ENCODE measurements at places on chromosomes 7 and 10.

- DNase-seq = peak; percentile 66
Observed at GRCh38 chr7:77538281-77539212, 1.5 kb downstream of the PTPN12 start.

- DNase-seq = no peak
Observed at GRCh38 chr7:2373124-2373556, 18.5 kb downstream of the EIF3B start.

- DNase-seq = no peak
Observed at GRCh38 chr7:158077934-158078910, 509.4 kb downstream of the PTPRN2 start.

DNA sequence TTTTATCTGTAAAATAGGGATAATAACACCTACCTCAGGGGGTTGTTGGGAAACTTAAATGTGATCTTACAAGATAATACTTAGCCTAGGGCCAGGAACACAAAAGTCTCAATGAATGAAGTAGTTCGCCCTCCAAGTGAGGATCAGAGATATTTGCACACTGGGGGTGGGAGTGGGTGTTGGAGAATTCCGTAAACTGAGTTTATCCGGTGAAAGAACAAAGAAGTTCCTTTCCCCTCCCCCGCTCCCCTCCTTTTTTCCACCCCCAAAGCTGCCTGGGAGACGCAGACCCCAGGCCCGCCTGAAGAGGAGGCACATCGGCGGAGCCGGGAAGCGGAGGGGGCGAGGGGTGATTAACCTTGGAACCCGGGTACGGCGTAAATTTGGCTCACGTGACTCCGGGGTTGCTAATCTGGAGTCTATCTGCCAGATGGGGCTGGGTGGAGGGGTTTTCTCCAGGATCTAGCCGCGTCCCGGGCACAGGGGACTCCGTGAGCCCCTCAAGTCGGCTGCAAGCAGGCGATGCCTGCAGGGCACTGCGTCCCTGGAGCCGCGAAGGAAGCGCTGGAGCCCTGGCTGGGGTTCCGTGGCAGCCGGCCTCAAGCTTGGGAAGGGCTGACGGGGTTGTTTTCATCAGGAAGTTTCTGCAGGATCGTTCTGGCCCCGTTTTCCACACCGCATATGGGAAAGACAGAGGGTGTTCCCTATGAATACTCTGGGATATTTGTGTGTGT lies 1.4 kb upstream of the PODXL start:
- no peak for DNase-seq

DNA sequence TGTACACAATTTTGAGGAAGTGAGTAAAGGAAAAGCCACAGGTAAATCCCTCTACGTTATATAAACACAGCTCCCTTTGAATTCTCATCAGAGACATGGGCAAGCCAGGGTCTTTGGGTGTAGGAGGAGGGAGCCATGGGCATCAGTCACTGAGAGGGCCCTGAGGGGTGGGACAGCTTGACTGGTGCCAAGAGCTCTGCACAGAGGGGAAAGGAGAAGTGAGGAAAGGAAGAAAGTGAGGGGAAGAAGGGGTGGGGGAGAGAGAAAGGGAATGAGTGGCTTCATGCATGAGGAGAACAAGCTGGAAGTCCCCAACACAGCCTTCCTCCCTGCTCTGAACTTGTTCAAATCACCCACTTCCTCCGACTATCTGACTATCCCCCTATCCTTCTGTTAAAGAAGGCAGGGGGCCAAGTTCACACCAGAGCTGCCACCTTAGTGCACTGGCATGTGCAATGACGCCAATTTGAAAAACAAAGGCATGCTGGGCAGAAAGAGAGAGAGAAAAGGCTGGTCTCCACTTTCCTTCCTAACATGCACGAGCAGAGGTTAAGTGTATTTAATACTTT lies 16.4 kb upstream of the RNF148 start:
- no peak for DNase-seq

DNA sequence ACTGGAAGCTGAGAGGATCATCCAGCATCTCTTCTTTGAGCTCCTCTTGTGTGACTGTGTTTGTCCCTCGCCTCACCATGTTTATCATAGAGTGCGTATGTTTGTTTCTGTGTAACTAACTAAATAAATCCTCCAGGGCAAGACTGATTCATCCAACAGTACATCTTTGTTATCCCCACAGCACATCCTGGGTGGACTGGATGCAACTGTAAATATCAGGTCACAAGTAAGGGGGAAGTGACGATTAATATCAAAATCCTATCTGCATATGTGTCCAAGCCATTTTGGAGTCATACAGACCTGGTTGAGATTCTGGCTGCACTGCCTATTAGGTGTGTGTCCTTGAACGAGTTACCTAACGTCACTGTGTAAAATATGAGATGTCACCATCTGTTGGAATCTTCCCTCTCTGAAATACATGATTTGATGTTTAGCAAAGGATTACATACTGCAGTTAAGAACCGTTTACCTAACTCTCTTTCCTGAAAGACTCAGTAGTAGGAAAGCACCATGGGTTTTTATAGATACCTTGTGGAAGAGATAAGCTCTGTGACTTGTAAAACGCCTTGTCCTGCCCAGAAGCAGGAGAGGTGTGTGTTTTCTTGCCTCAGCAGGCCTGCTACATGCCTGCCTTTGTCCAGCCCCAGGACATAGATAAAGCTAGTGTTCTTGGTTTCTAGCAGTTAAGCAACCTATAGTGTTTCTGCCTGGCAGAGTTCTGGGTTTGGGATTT lies 25.8 kb downstream of the WBP1L start:
- peak; percentile 64 for DNase-seq

DNA sequence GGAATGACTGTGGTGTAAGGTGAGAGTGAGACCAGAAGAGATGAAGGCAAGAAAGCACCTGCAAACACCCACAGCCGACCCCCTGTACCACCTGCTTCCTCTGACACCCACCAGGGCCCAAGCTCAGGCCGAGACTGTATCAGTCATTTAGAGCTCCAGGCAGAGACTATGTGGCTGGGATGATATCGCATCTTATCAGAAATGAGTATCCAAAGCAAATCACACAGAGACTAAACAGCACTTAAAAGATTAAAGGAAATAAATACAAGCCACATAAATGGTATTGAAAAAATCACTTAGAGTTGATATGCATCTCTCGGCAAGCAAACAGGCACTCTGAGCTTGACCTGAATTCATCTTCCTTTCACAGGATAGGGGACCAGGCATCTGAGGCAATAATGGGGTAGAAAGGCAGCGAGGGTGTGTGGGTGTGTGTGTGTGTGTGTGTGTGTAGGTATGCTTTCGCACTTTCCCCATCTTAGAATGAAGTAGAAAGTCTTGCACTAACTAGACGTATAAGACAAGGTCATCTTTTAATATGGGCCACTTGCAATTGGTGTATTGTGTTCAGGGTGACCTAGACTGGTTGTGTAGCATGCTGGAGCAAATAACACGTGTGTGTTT lies 665.9 kb downstream of the KCNMA1 start:
- no peak for DNase-seq

DNA sequence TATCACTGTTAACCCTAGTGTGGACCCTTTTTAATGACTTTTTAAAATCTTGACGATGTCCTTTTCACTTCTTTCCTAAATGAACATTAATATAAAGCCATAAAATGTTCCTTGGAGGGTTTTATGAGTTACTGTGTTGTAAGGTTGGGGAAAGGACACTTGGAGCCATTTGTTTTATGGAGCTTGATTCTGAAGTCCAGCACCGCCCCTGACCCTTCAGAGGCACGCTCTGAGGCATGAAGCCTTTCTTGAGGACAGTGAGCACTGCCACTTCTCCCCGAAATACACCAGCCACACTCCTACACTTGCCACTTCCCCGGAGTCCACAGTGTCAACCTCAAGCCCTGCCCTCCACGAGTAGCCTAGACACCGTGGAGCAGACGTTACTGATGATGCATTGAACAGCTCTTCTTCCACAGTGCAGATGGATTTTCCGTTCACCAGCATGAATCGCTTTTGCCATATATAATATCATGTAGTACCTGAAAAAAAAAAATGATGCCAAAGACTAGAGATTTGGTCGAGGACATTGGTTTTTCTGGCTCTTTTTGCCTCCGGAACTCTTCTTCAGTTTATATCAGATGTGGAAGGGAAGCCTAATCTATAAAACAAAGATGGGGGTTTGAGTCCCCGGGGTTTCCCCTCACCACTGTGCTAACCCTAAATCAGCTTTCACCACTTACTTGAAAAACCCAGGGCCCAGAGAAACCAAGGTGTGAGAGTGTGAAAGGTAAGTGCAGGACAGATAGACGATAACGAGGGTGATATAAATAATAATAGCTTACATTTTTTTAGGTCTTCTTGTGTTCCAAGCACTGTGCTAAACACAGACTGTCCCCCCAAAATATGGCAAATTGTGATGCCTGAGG lies 652.6 kb upstream of the GALNT17 start:
- DNase-seq = no peak

- no peak for DNase-seq
Observed at GRCh38 chr7:57327081-57327480, 122.9 kb upstream of the ZNF716 start.

DNA sequence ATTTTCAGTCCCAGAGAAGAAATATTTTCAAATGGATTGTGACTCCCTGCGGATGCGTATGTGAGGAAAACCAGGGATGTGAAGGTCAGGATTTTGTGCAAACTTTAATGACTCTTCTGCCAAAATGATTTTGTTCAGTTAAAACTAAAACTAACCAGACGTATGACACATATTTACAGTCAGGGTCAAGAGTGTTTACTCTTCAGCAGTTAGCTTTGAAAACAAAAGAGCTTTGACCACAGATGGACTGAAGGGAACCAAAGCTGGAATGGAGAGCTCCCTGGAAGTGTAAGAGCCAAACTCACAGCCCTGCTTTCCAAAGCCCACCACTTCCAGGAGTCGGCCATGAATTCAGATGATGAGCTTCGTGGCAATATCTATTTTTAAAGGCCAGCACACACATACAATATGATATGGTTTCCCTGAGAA lies 15.5 kb downstream of the SVIL start:
- no peak for DNase-seq

- DNase-seq = no peak
Observed at GRCh38 chr7:94409200-94409948, 14.7 kb downstream of the COL1A2 start.

- peak; percentile 49 for DNase-seq
Observed at GRCh38 chr7:117715784-117716445, 157.3 kb downstream of the CTTNBP2 start.

DNA sequence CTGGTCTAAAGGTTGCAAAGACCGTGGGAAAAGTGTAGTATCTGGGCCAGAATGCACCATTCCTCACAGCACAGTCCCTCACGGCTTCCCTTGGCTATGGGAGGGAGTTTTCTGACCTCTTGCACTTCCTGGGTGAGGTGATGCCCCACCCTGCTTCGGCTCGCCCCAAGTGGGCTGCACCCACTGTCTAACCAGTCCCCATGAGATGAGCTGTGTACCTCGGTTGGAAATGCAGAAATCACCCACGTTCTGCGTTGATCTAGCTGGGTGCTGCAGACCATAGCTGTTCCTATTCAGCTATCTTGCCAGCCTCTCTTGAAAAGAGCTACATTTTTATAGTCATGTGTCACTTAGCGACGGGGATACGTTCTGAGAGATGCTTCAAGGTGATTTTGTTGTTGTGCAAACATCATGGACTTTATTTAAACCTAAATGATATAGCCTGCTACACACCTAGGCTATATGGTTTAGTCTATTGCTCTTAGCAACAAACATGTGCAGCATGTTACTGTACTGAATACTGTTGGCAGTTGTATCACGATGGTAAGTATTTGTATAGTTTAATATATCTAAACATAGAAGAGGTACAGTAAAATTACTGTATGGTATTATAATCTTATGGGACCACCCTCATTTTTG lies 120.0 kb downstream of the PPP1R9A start:
- no peak for DNase-seq

DNA sequence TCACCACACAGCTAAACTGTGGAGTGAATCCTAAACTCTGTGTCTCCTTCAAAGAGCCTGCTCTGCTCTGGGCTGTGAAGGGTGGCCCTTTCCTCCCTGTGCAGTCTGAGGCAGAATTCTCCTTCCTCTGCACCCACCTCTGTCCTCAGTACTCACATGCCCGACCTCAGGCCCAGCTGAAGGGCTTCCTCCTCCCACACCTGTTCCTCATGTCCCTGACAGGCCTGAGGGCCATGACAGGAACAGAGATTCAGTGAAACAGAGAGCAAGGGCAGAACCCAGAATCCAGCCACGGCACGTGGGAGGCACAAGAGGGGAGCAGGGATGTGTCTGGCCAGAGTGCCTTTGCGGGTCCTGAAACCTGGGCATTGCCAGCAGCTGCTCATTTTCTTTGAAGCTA lies 13.9 kb downstream of the CREB3L2 start:
- no peak for DNase-seq

GRCh38 chr7:80259-81067 lies 111.9 kb upstream of the FAM20C start:
- no peak for DNase-seq

DNA sequence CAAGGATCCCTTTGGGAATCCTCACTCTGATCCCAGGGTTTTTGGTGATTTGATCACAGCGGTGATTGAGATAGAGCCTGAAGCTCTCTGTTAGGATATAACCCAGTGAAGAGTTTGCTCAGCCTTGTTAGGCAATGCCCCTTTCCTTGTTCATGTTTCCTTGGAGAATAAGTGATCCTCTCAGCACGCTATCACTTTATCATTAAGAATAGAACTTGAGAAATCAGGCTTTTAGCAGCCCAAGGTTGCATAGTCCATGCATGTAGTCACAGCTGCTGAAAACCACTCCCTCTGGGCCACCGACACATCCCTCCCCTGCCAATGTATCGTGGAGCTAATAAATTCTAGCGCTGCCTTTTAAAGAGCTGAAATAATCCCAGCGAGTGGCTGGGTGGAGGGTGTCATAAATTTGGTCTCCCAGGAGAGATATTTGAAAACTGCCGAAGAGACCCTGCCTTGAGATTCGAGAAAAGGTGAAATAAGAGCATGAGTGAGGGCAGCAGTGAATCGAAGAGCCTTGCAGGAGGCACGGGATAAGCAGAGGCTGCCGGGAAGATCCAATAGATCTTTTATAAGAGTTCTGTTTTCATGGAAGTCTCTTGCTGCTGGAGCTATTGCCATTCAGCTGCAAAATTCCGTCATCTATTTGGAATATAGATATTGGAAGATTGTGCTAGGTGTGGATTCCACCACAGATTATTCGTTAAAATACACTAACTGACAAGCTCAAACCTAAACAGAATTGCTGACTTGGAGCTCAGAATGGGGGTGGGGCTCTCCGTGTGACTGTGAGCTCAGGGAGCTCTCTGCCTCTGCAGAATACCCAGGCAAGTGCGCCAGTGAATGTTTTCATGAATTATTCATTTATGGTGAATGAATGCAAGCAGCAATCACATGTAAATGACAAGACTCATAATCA lies 249.8 kb downstream of the TRIL start:
- no peak for DNase-seq

GRCh38 chr7:37212051-37212450 lies 236.6 kb downstream of the ELMO1 start:
- DNase-seq = no peak

DNA sequence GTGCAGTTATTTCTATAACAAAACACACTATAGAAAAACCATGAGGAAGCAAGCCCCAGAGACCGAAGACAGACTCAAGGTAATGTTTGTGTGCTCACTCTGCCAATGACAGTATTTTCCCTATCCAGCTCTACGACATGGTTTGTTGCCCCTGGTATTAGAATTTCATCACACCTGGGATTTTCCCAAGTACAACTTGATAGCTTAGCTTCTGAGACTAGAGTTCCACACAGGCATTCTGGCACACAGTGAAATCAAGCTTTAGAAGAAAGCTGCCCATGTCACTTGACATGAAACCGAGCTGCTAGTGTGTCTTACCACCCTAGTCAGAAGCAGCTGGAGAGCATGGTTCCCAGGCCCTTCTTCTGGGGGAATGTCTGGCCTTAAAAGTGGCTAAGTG lies 44.1 kb upstream of the AKR1E2 start:
- no peak for DNase-seq
